GM12892 (cell line): ENCODE measurements at places on chromosomes 4 and X.

DNA sequence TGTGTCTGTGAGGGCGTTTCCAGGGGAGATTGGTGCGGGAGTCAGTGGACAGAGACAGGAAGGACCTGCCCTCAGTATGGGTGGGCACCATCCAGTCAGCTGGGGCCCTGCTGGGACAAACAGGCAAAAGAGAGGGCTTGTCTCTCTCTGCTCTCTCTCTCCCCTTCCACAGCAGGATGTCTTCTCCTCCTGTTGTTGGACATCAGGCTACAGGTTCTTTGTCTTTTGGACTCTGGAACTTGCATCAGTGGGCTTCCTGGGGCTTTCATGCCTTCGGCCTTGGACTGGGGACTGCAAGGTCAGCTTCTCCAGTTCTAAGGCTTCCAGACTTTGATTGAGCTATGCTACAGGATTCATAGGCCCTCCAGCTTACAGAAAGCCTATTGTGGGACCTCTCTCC, 59.6 kb downstream of the ADGRA3 start:
- DNase-seq: no peak

DNA sequence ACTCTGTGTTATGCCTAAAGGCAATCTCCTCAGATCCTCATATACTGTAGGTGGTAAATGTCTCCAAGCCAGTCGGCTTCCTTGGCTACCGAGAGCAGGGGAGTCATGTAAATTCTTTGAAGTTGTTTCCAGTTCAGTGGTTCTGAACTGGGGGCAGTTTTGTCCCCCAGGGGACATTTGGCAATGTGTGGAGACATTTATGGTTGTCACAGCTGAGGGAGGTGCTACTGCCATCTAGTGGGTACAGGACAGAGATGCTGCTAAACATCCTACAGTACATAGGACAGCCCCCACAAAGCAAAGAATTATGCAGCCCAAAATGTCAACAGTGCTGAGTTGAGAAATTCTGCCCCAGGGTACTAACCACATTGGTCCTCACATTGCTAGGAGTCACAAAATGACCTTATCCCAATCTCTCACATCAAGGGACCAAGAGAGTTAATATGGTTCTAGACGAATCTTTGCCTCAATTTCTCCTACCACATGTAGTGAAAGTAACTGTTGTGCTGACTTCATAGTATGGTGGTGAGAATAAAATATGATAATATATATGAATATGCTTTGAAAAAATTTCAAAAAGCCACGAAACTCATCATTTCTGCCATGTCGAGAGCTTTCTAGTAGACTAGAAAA, 104.4 kb upstream of the ARHGAP24 start:
- DNase-seq: no peak

- DNase-seq: no peak
These were observed 63.2 kb upstream of the FAM47B start for GRCh38 chrX:34879346-34879745.

DNA sequence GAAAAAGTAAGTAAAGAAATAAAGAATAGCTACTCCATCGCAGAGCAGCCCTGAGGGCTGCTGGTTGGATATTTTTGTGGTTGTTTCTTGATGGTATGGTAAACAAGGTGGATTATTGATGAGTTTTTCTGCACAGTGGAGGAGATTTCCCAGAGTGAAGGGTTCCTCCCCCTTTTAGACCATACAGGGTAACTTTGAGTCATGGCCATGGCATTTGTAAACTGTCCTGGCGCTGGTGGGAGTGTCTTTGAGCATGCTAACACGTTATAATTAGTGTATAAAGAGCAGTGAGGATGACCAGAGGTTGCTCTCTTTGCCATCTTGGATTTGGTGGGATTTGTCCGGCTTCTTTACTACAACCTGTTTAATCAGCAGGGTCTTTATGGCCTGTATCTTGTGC, 128.2 kb downstream of the ASMT start:
- DNase-seq: no peak
